ENCODE measurements at places on chromosomes 7 and 10. TPM values are rescaled to one million over a fixed set of nuclear protein-coding genes. Genes with fewer than 3 reads are reported as not detected.

DNA sequence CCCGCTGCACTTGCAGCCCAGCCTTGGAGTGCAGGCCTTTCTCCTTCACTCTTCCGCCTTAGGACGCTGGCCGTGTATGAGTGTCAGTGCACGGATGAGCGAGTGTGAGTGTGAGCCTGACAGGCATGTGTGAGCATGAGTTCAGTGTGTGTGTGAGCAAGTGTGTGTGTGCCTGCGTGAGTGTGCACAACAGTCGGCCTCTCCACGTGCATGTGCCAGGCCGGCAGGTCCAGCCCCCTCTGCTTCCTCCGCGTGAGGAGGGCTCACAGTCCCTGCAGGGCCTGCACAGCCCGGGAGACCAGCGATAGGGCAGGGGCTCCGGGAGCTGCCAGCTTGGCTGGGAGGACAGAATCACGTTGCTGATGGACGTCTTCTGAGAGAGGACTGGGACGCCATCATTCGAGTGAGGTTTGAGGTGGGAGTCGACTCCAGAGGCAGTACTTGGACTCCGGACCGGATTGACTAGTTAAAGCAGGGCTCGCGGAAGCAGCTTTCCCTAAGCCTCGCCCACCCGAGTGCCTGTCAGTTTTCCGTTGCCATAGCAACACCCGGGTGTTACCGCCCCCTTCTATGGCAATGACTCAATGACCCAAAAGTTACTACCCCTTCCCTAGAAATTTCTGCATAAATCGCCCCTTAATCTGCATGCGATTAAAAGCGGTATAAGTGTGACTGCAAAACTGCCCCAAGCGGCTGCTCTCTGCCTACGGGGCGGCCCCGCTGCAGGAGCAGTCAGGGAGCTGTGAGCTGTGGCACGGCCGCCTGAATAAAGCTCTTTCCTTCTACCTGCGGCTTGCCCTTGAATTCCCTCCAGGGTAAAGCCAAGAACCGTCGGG, 19.6 kb upstream of the CFAP46 start:
- peak; percentile 22 for DNase-seq

DNA sequence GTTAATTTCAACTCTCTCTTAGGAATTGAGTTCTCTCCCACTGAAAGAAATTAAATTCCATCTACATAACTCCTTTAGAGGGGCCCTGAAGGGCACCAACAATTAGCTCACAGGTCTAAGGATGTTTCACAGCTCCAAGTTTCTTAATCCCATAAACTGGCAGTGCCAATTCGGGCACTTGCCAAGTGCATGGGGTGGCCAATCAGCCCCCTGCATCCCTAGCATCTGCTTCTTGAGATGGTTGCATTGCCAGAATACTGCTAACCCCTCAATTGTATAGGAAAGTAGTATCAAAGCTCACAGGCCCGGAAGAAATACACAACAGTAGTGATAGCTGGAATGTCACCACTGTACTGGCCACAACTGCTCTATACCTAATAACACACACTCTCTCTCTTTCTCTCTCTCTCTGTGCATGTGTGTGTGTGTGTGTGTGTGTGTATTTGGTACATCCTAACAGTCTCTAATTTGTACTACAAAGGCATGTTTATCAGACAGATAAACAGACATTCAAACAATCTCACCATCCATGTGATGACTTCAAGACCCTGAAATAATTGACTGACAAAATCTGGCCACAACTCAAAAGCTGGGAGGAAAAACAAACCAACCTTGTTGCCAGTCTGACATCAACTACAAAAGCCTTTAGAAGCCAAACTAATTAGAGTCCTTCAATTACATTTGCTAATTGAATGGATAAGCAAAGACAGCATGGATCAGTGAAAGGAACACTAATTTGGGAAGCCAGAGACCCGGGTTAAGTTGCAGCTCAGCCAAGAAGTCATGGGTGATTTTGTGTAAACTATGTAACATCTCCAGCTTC, 27.8 kb downstream of the HIBADH start:
- no peak for DNase-seq

DNA sequence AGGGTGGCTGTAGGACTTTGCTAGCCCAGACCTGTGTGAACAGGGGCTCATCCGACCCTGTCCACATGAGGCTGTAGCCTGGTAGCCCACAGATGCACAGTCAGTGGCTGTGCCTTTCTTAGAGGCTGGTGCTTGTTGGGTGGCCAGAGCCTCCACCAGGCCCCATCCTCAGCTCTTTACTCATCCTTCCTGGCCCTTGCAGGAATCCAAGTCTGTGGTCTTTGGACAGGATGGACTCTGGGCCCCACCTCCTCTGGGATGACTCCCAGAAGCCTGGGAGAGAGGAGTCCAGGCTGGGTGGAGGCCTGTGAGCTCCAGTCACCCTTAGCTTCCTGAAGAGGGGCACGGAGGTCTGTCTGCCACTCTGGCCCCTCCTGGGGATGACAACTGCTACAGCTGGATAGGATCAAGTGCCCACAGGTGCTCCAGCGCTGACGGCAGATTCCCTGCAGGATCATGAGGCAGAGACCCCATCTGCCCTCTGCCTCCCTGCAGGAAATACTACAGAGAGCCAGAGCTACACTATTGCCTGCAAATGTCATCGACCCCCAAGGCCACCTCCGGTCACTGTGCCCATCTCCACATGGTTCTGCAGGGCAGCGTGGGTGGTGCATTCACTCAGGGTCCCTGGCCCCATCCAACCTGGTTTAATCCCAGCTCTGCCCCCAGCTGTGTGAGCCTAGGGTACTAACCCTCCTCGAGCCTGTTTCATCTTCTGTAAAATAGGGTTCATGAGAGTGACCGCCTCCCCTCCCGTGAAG, 114.5 kb downstream of the PTPN20 start:
- no peak for DNase-seq

GRCh38 chr10:18043148-18044006, 91.7 kb downstream of the SLC39A12 start:
- no peak for DNase-seq

GRCh38 chr7:74311305-74311744, 22.1 kb downstream of the CLIP2 start:
- DNase-seq: no peak

DNA sequence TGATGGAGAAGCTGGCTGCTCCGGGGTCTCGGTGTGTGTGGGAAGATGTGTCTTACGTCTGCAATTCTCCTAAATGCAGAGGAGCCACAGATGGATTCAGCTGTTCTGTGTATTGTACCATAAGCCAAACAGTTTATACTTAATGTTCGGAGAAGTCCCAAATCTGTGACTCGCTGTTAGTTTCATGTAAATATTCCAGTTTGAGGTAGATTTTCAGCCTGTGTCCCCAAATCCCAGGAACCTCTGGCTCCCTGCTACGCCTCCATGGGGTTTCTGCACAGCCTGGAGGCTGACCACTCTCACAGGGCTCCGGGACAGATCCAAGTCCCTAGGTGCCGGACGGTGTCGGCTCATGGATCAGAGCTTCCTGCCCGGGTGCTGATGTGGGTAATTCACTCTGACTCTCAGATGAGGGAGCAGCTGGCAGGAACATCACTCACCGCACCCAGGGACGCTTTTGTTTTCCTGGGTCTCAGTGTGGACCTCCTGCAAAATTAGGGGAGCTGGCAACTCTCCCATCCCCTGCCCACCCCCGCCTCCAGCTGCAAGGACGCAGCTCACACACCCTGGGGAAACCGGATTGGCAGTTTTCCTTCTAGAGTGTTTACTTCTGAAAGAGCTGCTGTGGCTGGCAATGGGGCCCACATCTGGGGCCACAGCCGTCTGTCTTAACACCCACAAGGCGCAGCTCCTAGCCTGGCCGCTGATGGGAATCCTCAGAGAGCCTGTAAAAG, 421.1 kb upstream of the FOXK1 start:
- no peak for DNase-seq

- no peak for DNase-seq
Measured at GRCh38 chr7:26319636-26320035, 28.0 kb downstream of the SNX10 start.

DNA sequence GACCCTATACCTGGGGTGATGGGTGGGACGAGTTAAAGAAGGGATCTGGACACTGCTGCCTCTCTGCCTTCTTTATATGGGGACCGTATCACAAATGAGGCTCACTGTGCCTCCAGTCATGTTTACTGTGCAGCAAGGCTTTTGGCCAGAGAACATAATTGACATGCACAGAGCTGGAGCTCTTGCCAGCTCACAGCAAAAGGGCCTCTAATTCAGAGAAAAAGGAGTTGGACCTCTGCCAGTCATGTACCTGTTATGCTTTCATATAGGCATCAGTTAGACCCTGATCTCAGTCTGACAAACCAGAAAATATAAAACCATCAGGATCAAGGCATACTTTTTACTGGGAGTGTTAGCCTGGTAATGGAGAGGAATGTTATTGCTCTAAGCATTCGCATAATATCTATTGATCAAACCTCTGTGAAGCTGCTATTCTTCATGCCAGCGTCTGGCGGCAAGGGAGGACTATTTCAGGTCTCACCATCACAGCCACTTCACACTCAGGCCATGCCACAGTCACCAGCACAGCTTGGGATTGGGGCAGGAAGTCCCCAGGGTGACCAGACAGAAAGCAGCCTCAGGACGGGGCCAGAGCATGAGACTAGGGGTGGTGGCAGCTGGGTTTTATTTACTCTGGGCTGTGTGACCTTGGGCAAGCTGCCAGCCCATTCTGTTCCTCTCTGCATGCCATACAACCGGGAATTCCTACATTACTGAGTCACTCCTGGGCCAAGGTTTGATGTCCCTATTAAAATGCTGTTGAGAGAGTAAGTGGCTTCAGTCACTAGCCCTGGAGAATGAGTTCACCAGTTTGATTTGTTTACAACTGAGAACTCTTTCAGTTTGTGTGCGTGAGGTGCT, 90.1 kb downstream of the NPSR1 start:
- peak; percentile 85 for DNase-seq

- no peak for DNase-seq
Measured at GRCh38 chr10:123045961-123046731, 37.3 kb downstream of the ACADSB start.

The CNPY1 gene
- total RNA-seq: not detected

The PARD3 gene
- total RNA-seq: 70.5 TPM
